ENCODE measurements at places on chromosomes 11 and 22.
A peak's percentile ranks its signal among the peaks of the same experiment; 100 is the strongest.

- no peak for DNase-seq
These were observed 8.7 kb downstream of the UBASH3B start for GRCh38 chr11:122664188-122664587.

DNA sequence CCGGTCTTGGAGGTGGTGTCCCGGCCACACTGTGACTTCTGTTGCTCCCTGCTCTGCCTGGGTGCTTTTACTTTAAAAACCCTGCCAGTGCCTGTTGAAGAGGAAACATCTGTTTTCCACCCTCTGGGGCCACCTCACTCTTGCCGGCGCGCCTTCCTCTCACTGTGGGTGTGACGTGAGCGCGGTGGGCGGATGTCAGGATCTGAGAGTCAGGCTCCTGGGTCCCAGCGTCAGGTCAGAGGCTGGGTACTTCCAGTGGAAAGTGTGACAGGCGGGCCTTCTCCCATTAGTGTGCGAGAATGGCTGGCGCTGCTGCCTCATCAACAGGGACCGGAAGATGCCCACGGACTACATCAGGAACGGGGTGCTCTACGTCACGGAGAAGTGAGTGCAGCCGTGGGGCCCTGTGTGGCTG lies 54.2 kb downstream of the GRAMD4 start:
- DNase-seq, result no peak

- DNase-seq, result no peak
These were observed 12.9 kb downstream of the MS4A10 start for GRCh38 chr11:60797846-60798630.

- DNase-seq, result no peak
These were observed 77.4 kb downstream of the NARS2 start for GRCh38 chr11:78497293-78497692.

GRCh38 chr22:47007496-47007895 lies 245.0 kb downstream of the TBC1D22A start:
- DNase-seq, result no peak

- DNase-seq, result no peak
These were observed 103.6 kb upstream of the ANO1 start for GRCh38 chr11:69974528-69974927.

- no peak for DNase-seq
These were observed 94.9 kb downstream of the MICAL2 start for GRCh38 chr11:12205330-12205729.

- no peak for DNase-seq
These were observed 2.3 kb upstream of the ANKRD13D start for GRCh38 chr11:67286621-67287333.

GRCh38 chr11:69304686-69305085 lies 10.7 kb downstream of the MYEOV start:
- DNase-seq, result peak; percentile 40

DNA sequence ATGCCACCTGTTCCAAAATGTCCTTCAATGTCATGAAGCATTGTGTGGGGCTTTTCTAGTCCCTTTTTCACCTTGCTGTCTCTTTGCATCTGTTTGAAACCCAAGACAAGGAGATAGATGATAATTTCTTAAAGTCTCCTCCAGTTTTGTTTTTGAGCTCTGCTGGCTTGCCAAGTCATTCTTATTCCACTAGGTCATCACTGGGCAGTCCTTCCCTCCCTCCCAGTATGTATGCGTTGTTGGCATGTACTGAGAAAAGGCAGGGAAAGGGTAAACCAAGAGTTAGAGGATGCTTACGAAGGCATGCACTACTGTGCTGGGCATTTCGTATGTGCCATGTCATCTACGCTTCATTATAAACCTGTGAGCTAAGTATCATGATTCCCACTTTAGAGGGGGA lies 78.6 kb downstream of the PARVA start:
- no peak for DNase-seq

GRCh38 chr11:87438416-87438815 lies 400.7 kb downstream of the TMEM135 start:
- DNase-seq, result no peak

DNA sequence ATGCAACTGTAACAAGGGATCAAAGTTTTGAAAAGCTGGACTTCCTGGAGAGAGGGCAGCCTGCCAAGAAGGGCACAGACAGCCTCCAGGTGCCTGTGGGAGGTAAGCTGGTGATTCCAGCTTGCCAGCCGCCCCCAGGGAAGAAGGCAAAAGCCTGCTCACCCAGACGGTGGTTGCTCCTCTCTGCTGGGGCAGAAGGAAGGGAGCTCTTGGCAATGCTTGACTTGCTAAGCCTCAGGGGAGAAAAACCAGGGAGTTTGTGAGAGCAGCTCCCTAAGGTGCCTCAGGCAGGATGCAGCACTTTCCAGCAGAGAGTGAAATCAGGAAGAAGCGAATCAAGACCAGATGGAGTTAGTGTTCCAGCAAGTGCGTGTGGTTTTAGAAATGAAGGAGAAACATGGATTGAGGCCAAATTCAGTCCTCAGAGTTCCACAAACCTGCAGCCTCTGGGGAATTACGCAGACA lies 553.6 kb downstream of the BUD13 start:
- DNase-seq, result no peak

- no peak for DNase-seq
These were observed 205.4 kb upstream of the SNX19 start for GRCh38 chr11:131121426-131122333.

DNA sequence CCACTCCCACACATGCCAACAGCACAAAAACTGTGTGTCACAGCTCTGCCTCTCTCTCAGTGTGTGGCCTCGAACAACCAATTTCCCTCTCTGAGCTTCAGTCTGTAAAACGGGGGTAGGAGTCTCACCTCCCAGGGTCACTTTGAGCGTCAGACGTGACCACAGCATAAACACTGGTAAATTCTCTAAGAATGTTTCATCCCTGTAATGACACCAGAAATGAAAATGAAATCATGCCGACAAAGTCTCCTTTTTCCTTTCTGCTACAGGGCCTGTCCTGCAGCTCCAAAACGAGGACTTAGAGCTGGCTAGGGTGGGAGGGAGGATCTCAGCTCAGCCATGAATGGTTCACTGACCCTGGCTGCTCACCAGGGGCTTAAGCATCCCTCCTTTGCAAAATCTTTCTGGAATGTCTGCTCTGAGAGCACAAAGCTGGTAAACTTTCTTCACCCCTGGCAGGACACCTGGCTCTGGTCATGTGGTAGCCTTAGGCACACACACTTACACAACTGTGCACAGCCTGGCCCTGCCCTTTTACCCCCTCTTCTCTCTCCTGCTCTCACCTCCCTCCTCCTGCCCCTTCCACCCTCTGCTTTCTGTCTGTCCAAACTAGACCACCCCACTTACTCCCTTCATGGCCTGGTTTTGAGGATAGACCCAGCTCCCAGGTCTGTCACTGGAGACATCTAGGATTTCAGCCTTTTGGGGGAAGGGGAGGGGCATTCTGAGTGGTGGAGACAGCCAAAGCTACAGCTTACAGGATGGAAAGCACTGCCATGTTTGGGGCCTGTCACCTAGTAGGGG lies 12.3 kb upstream of the TSKU start:
- no peak for DNase-seq

- DNase-seq, result no peak
These were observed 26.1 kb downstream of the LIF start for GRCh38 chr22:30220338-30221012.

GRCh38 chr11:44693654-44694119 lies 33.1 kb upstream of the TSPAN18 start:
- no peak for DNase-seq

GRCh38 chr11:66843776-66844495 lies 695 bp downstream of the RCE1 start:
- no peak for DNase-seq

GRCh38 chr22:22838148-22838786 lies 49.3 kb upstream of the IGLL5 start:
- DNase-seq, result no peak

DNA sequence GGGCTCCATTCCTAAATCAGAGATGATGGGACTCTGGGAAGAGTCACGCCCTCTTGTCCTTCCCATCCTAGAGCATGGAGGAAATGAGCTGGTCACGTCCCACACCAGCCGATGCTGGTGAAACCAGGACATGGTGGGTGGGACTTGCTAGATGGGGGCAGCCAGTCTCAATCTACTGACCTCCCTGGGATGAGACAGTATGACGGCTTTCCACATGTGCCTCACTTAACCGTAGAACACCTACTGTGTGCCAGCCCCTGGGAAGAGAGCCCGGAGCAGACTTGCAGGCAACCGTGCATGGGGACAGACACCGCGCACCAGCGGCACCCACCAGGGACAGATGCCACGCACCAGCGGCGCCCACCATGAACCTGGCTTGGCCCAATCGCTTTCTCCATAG lies 3.8 kb downstream of the OSBPL5 start:
- DNase-seq, result no peak

- DNase-seq, result no peak
These were observed 1.8 kb upstream of the CYP2D6 start for GRCh38 chr22:42132457-42132856.

DNA sequence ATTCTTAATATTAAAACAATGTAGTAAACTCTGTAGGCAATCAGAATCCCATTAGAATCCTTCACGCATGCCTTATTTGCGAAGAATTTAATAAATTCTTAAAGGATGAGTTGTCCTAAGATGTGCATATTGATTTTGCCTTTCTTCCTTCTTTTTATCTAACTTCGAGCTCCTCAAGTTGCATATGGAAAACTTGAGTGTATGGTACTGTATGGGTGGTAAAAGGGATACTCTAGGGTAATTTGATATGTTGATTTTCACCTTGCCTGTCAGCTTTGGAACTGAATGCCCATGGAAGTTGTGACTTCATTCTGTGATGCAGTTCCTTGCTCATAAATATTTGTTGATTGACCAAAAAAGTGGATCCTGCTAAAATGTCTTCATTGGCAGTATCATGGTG lies 193.8 kb downstream of the DDX10 start:
- DNase-seq, result no peak

- no peak for DNase-seq
These were observed 344.1 kb upstream of the SYN3 start for GRCh38 chr22:33402325-33402724.

DNA sequence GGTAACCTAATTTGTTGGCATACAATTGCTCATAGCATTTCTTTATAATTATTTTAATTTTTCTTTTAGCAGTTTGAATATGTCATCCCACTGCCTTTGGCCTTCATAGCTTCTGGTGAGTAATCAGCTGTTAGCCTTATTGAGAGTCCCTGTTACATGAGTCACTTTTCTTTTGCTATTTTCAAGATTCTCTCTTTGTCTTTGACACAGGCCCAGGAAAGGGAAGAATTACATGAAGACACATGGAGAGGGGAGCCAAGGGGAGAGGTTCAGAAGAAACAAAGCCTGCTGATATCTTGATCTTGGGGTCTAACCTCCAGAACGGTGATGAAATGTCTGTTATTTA lies 418.2 kb downstream of the METTL15 start:
- no peak for DNase-seq

DNA sequence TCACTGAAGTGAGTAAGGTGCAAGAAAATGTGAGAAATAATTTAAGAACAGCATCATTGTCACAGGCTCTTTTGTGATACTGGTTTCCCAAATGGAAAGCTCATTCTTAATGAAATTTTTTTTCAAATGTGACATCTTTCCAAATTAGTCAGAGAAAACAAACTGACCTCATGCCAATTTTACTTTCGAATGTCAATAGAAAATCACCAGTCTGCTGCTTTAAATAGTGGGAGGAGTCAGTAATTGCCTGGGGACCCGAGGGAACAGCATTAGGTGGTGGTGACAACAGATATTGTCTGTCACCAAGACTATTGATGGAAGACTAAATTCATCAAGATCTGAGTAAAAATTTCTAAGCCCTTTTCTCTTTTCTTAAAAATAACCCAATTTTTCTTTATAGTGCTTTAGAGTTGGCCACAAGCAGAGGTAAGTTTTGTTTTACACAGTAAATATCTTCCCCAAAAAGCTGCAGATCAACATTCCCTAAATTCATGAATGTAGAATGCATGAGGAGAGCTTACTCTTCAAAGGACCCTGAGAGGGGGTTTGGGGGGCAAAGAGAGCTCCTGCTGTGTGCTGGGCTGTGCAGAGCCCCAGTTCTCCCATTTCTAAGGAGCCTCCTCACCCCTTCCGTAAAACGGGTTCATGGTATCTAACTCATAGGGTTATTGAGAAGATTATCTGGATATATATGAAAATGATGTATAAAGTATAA lies 95.1 kb downstream of the PIWIL4 start:
- DNase-seq, result no peak

- no peak for DNase-seq
These were observed 51.6 kb downstream of the CLMP start for GRCh38 chr11:123143476-123143875.

DNA sequence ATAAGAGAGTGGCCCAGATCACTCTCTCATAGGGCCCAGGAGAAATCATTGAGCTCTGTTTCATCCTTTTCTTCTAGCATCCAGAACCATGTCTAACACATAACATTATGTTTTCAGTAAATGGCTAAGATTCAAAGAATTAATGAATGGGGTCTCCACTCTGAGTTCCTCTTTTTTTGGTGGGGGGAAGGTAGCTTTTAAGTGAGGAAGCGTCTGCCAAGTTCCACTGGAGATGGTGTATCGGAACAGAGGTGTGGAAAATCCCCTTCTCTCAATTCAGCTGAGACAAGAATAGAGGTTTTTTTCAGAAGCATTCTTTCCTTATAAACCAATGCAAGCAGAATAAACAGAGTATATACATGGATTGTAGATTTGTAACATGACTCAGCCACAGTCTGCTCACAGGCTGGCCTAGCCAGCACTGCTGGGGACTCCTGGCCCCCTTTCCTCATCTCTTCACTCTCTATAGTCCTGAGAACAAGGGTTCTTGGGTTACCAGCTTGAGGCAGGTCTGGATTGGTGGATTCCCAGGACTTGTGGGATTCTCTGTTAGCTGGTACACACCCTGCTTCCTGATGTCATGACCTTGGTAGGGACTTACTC lies 97.2 kb downstream of the TRAF6 start:
- no peak for DNase-seq

GRCh38 chr11:120184946-120185705 lies 25.7 kb upstream of the OAF start:
- no peak for DNase-seq

GRCh38 chr11:102438311-102439062 lies 14.1 kb downstream of the TMEM123 start:
- no peak for DNase-seq

DNA sequence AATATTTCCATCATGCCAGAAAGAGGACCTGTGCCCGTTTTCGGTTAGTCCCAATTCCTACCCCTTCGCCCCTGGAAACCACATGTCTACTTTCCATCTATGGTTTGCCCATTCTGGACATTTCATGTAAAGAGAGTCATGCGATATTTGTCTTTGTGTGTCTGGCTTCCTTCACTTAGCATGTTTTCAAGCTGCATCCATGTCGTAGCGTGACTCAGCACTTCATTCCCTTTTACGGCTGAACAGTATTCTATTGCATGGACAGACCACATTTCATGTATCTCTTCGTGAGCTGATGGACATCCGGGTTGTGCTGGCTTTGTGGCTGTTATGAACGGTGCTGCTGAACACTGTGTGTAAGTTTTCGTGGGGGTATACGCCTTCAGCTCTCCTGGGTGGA lies 43.4 kb downstream of the SCUBE1 start:
- no peak for DNase-seq

Data from COLO829 (cell line).